H1 (cell line): ENCODE measurements at places on chromosomes 2 and 18. TPM values are rescaled to one million over a fixed set of nuclear protein-coding genes. Genes with fewer than 3 reads are reported as not detected.

The ALPP gene
- 0.15 TPM in 1 of 2 replicates, not detected in the other for total RNA-seq

The SLC5A7 gene
- total RNA-seq = 0.11 and 0.15 TPM in 2 replicates

The RAB6D gene
- 0.17 and 0.22 TPM in 2 replicates for total RNA-seq

- DNase-seq = no peak
Observed at GRCh38 chr2:186716004-186716403, 22.1 kb downstream of the FAM171B start.

- no peak for DNase-seq
Observed at GRCh38 chr18:53101536-53102105, 761.6 kb downstream of the DCC start.

The TTN gene
- total RNA-seq = 6.9 and 9.7 TPM in 2 replicates

The ZNF396 gene
- 0.74 and 0.94 TPM in 2 replicates for total RNA-seq

- no peak for DNase-seq
Observed at GRCh38 chr2:47028171-47028570, 112.6 kb upstream of the MCFD2 start.

DNA sequence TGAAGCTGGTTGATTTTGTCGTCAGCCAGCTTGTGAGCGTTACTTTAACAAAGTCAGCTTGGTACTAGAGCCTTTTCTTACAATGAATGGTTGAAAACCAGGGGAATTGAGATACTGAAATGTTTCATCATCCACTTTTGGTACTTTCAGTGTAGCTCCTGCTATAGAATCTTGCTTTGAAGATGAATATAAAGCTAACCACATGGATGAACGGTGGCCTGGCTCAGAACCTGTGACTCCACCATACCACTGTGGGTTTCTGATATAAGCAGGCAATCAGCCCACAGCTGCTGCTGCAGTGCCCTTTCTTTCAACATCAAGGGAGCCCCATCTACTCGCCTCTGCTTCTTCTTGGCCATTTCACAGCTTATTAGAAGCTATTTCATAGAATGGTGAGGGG is 53.2 kb upstream of the GPR45 start:
- no peak for DNase-seq

GRCh38 chr2:136051001-136051724 is 65.7 kb upstream of the DARS1 start:
- no peak for DNase-seq

DNA sequence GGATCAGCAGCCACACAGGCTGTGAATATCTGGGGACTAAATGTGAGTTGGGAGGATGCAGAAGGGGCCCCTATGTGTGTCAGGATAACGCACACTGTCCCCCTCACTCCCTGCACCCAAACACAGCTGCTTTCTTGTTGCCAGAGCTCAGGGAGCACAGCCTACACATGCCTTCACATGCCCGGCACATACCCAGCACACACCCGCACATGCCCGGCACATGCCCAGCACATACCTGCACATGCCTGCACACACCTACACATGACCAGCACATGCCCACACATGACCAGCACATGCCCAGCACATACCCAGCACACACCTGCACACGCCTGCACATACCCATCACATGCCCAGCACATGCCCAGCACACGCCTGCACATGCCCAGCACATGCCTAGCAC is 75.6 kb downstream of the TPO start:
- no peak for DNase-seq

GRCh38 chr18:8786483-8787370 is 81.4 kb downstream of the MTCL1 start:
- DNase-seq = no peak

DNA sequence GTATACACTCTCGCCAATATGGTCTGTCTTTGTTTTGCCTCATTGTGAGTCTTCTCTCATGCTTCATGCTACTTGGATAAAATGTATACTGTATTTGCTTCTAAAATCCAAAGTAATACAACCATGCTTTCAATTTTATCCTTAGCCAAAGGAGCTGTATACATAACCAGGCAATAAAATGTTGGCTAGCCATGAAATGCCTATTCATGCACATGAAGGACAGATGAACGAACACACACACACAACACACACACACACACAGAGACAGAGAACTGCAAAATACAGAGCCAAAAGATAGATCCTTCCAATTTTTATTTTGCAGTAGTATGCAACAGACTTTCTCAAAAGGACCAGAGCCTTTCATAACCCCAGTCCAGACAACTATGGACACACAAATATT is 113.7 kb downstream of the SATB2 start:
- no peak for DNase-seq

DNA sequence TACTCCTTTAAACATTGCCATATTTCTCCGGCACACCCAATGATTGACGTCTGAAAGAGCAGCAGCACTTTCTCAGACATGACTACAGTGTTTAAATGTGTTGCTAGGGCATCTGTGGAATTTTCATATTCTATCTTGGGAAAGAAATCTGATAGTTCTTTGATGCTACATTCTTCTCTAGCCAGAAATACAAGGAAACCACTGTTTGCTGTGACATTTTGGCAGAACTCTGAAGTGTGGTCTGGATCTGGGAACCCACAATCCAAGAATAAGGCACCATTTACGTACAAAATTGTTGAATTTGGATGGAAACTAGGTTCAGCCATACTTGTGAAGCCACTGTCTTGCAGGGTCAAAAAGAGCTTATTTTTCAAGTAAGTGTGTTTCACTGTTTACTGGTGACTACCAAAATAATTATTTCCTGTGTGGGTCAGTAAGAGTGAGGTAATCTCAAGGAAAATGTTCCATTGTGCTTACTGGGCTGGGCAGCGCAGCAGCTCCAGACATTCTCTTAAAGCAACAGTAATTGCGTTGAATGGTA is 21.3 kb upstream of the CD28 start:
- DNase-seq = no peak

GRCh38 chr2:6896930-6897759 is 19.6 kb downstream of the RSAD2 start:
- no peak for DNase-seq

DNA sequence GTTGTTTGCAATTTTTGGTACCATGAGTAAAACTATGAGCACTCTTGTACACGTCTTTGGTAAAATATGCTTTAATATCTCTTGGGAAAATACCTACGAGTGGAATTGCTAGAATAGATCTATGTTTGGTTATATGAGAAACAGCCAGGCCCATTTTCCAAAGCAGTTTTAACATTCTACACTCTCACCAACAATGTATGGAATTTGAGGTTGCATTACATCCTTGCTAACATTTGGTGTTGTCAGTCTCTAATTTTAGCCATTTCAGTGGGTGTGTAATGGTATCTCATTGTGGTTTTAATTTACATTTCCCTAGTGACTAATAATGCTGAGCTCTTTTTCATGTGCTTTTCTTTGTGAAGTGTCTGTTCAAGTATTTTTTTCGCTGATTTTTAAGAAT is 118.9 kb upstream of the TCF4 start:
- DNase-seq = no peak

DNA sequence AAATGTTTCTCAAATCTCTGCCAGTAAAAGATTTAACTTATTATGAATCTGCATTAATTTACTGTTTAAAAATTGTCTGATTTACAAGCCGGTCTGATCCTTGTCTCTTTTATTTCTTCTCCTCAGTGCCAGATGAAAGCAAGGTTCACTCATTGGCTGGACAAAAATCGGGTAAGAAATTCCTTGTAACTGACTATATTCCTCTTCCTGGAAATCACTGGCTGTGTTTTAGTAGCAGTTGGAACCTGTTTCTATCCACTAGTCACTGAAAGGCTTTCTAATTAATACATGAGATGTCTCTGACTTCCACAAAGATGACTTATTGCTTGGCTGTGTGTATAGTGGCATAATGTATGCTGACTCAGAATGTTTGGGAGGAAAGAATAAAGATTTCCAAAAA is 436.6 kb upstream of the NRP2 start:
- DNase-seq = no peak

The LYG2 gene
- total RNA-seq = not detected in 2 replicates

DNA sequence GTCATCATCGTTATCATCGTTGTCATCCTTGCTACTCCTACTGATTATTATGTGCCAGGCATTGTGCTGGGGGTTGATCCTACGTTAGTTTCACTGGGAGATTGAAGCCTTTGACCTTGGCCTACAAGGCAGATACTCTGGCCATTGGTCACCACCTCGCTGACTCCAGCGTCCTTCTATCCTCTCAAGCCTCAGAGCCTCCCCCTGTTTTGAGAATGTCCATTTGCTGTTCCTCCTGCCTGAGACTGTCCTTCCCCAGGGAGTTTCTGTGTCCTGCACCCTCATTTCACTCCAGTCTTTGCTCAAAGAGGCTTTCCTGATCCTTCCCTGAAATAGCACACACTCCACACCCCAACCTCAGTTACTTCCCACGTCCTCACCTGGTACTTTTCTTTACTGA is 57.8 kb downstream of the ACAA2 start:
- no peak for DNase-seq
